ENCODE measurements at places on chromosomes 3 and 15. TPM values are rescaled to one million over a fixed set of nuclear protein-coding genes. Genes with fewer than 3 reads are reported as not detected.

Gene C3orf22
- total RNA-seq, result not detected

Gene MAGI1
- 33.8 TPM for total RNA-seq

Gene GRK7
- 0.10 TPM for total RNA-seq

Gene ERC2
- total RNA-seq, result 20.5 TPM

Gene DRD3
- total RNA-seq, result not detected

Gene GOLGA8N
- 2.3 TPM for total RNA-seq

Gene HRH1
- 0.90 TPM for total RNA-seq

Gene RRP9
- total RNA-seq, result 20.6 TPM

Gene STAB1
- 866 TPM for total RNA-seq

Gene TARS3
- total RNA-seq, result 8.2 TPM

Gene CSTA
- total RNA-seq, result not detected

Gene SOX14
- 19.7 TPM for total RNA-seq

Gene NLGN1
- total RNA-seq, result 27.6 TPM

Gene GABRR3
- total RNA-seq, result not detected

Gene UACA
- 34.2 TPM for total RNA-seq

Gene LMCD1
- total RNA-seq, result 9.5 TPM

Gene DAPK2
- total RNA-seq, result 10.0 TPM

Gene MINDY4B
- 3.0 TPM for total RNA-seq

Gene UBAP1L
- 1.8 TPM for total RNA-seq

Gene UROC1
- not detected for total RNA-seq

Gene DPH6
- 10.6 TPM for total RNA-seq

Gene BUB1B
- 11.9 TPM for total RNA-seq

Gene MESP1
- total RNA-seq, result not detected

Gene LRRK1
- 4.8 TPM for total RNA-seq

Gene DUOXA1
- total RNA-seq, result 1.9 TPM

Gene NRG4
- 2.7 TPM for total RNA-seq

Gene KCNH8
- 1.3 TPM for total RNA-seq

Gene USP4
- total RNA-seq, result 55.0 TPM

Gene CCR9
- total RNA-seq, result not detected

Gene CRYGS
- 5.8 TPM for total RNA-seq

Gene SLC2A2
- not detected for total RNA-seq

Gene RSRC1
- 24.7 TPM for total RNA-seq

Gene TMCO5A
- total RNA-seq, result not detected

Gene DPPA4
- total RNA-seq, result 80.5 TPM

Data from endothelial cell (in vitro differentiated cells).